ENCODE measurements at places on chromosomes 1 and 21.

- no peak for DNase-seq
These were observed 309.4 kb downstream of the BRINP3 start for GRCh38 chr1:190168116-190168892.

GRCh38 chr1:61158591-61158990 is 76.2 kb downstream of the NFIA start:
- no peak for DNase-seq

- DNase-seq, result no peak
These were observed 3.5 kb downstream of the PPP1R15B start for GRCh38 chr1:204408074-204408507.

- no peak for DNase-seq
These were observed at the start of gene TNFRSF18 for GRCh38 chr1:1206376-1206965. Gene TNFRSF18, minus strand, starts transcription at chr1:1206592. Its CDS starts 21 bp downstream, at chr1:1206571.

DNA sequence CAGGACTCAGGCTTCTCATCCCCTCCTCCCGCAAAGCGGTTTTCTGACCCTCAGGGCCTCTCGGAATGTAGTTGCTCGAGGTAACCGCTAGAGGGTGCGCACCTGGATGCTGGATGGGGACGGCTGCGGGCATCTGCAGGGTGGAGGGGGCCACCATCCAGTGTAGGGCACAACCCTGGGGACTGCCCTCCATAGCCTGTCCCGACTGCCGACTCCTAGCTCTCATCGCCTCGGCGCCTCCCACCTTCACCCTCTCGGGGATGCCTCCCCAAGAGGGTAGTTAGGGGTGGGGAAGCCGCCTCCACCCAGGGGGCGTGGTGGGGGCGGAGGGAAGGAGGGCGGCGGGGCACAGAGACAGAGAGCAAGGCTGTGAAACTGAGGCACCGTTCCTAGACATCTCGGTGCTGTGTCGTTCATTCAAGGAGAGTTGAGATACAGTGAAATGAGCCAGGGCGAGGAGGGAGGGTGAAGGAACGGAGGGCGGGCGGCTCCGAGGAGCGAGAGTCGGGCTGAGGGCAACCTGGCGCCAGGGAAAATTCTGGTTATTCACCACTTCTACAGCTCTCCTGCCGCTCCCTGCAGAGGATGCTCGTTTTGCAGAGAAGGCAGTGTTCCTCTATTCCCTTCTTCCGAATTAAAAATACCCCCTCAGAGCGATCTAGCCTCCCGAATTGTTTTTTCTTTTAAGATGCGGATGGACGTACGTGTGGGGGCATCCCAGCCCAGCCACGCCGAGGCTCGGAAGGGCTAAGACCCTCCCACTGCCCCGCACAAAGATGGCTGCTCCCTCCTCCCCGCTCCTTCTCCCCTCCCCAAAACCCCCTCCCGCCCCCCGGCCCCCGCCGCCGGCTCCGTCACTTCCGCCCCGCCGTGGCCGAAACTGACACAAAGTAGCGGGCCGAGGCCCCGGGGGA is at the start of gene ATP8B2:
Gene ATP8B2 (plus strand): TSS at position 857 of the 914 bp plus-strand sequence. CDS start 2,617 bp downstream, outside the sequence.
- DNase-seq, result peak; percentile 85

DNA sequence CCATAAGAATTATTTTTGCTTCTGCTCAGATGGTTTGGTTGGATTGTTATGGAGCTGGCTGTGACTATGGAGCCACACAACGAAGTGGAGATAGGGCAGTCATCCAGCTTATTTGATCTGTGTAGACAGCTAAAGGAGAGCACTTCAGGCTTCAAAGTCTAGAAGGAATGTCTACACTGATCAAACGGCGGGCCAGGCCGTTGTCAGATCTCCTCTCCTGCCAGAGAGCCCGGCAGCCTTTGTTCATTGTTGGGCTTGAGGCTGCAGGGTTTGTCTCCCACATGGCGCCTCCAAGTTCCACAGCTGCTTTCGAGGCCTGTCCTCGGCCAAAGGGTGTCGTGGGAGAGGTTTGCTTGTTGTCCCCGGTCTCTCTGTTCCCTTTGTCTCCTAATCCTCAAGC is 2.8 kb upstream of the STMN1 start:
- no peak for DNase-seq

DNA sequence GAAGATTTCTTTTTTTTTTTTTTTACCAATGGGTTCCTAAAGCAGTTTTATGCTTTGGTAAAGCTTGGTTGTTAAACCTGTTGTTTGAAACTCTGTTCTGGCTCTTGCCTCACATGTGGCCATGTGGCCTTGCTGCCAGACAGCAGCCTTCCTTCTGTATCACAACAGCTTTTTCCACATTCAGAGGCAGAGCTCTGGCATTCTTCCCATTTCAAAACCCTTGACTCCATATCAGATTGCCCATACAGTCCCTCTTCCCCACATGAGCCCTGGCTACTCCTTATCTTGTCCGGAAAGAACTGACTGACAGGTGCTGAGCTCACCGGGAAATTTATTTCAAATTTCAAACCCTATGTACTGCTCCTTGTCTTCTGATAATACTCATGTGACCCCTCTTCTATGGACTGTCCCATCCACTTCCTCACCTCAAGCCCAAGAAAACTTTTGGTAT is 38.5 kb upstream of the LAX1 start:
- no peak for DNase-seq
